Activated T-cell treated with anti-CD3 and anti-CD28 coated beads, Interleukin-2, amount 50 U/mL, for 48 hours (primary cell): ENCODE measurements at places on chromosomes 7 and 10.

DNA sequence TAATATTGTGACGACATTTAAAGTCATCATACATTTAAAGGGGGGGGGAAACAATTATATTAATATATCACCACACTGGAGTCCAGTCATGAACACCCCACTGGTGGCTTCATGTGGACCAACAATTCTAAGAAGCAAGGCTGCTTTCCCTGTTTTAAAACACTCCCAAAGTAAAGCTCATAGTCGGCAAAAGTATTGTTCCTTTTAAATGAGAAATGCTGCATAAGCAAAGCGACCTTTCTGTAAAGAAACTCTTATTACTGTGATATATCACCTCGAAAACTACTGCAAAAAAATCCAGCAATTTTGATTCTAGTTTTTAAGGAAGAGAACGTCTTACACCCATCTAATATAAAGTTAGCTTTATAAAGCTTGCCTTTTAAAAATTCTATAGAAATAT, 112.8 kb downstream of the DOCK4 start:
- no peak for DNase-seq

- no peak for DNase-seq
Measured at GRCh38 chr10:124459395-124459794, 2.2 kb upstream of the LHPP start.

GRCh38 chr7:155713384-155713783, 68.9 kb downstream of the RBM33 start:
- DNase-seq: no peak

GRCh38 chr10:47025540-47026300, 114.5 kb downstream of the PTPN20 start:
- peak; percentile 13 for DNase-seq

DNA sequence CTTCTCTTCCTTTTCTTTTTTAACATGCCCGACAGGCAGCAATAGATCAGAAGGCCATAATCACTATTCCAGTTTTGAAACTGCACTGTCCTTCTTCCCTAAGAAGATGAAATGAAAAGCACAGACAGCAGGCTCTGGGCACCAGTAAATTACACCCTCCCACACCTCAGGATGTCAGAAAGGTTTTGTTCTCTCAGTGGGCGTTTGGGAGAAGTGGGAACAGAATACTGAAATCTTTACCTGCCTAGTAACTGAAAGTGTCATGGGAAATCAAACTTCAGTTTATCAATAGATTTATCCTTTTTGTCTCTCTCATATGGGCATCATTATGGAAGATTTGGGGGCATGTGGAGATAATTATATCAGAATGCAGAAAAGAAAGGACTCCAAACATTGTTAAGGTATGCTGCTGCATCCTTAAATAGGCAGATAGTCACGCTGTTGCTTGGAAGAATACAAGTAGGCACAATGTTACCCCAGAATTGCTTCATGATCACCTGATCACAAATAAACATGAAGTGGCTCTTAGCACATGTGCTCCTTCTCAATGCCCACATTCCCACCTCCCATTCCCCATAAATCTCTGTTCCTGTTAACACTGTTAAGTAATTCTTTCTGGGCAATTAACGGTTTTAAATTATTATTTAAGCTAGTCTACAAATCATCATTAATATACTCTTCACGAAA, 113.3 kb downstream of the DOCK4 start:
- no peak for DNase-seq

DNA sequence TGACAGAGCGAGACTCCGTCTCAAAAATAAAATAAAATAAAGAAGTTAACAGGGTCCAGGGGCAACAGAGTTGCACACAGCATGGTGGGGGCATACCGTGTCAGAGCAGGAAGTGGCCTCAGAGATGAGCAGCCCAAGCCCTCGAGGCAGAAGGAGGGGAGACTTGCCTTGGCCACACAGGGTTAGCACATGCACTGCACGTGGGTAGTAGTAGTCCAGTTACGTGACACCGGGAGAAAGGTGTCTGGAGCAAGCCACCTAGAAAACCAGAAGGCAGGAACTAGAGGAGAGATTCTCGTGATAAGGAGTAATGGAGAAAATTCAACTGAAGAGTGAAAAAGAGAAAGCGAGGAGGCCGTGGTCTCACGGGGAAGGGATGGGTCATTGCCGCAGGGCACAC, 9.8 kb upstream of the DENND2A start:
- DNase-seq: no peak

- no peak for DNase-seq
Measured at GRCh38 chr10:123633106-123633505, 33.0 kb upstream of the GPR26 start.

DNA sequence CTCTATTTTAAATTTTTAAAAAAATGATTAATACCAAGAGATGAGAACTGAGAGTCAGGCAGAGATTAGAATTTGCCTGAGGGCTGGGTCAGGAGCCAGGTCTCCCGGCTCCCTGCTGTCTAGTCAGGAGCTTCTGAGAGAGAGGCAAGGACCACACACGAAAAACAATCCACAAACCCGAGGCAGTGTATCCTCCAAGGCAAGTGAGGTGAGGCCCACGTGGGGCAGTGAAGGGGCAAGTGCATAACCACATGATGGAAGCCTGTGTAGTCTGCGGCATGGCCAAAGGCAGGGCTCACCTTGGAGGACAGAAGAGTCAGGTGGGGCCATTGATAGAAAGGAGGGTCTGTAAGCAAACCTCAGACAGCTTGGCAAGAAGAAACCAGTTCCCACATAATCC, 541.2 kb upstream of the FOXK1 start:
- no peak for DNase-seq

- DNase-seq: no peak
Measured at GRCh38 chr10:112784022-112784461, 166.0 kb upstream of the TCF7L2 start.

GRCh38 chr10:129032372-129033313, 434.4 kb upstream of the MGMT start:
- no peak for DNase-seq

GRCh38 chr10:20887706-20888555, 9.2 kb downstream of the NEBL start:
- DNase-seq: no peak

DNA sequence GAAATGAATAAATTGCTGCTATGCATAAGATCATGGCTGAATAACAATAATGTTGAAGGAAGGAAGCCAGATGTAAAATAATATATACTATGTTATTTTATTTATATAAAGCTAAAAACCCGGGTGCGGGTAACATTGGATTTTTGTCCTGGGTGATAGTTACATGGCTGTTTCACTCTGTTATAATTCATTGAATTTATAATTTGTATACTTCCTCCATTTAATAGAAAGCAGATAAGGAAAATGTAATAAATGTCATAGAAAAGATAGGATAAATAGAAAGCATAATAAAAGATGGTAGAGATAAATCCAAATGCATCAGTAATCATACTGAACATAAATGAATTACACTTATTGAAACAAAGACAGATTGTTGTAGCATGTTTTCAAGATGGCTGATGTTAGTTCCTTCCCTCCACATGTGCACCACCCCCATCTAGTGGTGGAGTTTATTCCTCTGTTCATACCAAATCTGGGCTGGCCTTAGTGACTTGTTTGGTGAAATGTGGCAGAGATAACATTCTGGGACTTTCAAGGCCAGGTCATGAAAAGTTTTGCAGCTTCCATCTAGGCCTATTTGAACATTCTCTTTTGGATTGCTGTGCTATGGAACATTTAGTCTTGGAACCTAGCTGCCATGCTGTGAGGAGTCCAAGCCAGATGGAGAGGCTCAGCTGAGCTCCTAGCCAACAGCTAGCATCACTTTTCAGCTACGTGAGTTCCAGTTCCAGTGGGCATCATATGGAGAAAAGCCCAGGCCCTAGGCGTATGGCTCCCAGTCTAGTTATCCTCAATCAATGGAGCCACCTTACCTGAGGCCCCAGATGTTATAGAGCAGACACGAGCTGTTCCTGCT, 46.9 kb downstream of the AHCYL2 start:
- DNase-seq: peak; percentile 63

- DNase-seq: no peak
Measured at GRCh38 chr7:99219185-99219767, 11.4 kb upstream of the KPNA7 start.

DNA sequence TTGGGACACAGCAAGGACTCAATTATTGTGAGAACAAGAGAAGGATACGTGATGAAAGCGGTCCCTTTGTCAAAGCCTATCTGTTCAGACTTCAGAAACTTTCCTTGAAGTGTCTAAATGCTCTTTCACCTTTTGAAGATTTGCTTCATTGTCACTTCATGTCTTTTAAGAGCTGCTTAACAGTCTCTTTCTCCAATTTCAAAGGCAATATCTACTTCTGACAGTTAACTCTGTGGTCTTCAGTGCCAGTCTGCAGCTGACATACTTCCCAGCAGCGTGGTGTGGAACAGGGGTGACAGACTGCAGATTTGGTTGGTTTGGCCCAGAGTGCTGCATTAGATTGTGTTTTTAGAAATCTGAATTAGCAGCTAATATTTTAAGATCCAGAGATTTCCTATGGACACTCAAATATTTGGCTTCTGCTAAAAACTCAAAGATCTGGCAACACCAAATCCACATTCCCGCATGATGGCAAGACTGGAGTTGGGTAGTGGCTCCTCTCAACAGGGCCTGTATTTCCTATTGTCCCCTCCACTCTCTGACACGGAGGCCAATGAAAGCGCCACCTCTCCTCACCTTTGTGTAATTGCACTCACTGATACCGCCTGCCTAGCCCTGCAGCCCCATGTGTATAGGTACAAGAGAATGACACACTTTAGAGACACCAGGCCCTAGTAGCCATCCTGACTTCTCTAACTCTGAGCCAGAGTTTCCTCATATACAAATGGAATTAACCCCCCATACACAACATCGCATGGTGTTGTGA, 11.5 kb downstream of the SCRN1 start:
- no peak for DNase-seq

DNA sequence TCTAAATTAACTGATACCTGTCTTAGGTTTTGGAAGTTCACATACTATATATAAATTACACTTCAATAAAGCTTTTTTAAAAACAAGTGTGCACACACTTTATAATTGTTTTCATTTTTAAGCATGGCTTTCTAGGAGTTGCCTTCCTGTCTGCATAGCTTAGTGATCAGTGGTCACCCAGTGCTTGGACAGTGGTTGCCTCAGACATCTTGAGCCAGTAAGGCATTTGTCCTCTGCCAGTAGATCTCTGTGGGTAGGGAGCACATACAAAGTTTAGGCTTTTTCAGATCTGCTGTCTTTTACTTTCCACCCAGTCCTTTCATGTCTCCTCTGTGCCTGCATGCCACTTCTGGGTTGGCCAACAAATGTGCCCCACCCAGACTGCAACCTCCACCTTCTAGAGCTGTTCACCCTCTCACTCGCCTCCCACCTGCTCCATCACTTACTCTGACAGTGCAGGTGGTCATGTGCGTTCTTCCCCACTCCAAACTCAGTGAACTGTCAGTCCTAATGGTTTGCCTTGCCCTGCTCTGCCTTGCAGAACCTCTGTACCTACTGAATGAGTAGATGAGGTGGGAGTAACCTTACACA, 31.7 kb downstream of the TPST1 start:
- DNase-seq: no peak

DNA sequence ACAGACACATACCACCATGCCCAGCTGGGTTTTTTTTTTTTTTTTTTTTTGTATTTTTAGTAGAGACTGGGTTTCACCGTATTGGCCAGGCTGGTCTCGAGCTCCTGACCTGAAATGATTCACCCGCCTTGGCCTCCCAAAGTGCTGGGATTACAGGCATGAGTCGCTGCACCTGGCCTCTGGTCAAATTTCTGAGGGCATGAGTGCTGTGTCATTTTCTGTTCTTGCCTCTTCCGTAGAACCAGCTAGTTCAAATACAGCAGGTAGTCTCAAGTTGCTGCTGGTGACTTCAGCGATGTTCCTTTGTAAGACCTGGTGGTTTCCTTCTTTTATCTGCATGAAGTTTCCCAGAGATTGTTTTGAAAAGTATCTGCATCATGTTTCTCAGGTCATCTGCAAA, 134.8 kb upstream of the SHH start:
- no peak for DNase-seq

GRCh38 chr7:130063036-130063435, 7.3 kb upstream of the KLHDC10 start:
- DNase-seq: peak; percentile 91

GRCh38 chr10:123897146-123897545, 5.5 kb upstream of the CPXM2 start:
- DNase-seq: no peak

DNA sequence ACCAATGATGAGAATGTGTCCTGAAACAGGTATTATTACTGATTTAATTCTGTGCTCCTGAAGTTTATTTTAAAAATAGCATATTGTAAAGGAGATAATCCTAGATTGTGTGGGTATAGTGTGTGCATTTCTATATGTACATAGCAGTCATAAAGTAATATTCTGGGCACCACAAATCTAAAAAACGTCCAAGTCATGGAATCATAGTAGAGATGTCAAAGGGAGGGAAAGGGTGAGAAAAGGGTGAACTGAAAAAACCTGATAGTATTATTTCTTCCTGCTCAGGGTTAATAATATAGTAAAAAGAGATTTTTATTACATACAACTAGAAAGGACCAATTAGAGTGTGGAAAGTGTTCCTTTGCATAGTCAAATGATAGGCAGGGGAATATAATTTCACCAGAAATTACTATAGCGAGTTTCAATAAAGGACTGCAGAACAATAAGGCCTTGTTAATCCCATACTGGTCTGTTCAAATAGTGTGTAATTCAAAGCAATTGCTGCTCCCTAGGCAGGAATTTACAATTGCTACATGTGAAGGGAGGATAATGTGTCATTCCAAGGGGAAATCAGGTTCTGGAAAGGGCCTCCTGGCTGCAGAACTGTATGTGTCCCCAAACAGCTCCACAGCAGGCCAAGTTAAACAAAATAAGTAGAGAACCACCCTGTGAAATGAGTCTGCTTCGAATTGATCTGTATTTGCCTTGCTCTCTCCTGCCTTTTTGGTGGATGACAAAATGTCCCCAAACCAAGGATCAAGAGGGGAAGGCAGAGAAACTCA, 42.5 kb upstream of the KMT2E start:
- DNase-seq: no peak

DNA sequence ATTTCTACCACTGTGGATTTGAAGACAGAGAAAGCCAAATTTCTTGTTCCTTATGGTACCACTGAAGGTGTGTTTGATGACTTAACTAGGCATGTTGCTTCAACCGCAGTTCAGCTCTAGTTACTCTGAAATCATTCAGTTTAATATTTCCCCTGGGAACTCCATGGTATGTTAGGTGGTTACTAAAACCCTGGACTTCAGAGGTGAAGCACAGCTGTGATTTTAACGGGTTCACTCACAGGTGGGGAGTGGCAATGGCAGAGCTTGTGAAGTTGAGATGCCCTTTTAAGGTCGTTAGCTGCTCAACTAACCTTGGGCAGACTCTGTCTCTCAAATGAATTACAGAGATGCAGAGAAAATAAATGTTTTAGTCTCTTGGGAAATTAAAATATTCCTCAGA, 163.6 kb upstream of the PHYHIPL start:
- DNase-seq: no peak
